Neural progenitor cell (in vitro differentiated cells): ENCODE measurements at places on chromosomes 5 and 9. TPM values are rescaled to one million over a fixed set of nuclear protein-coding genes. Genes with fewer than 3 reads are reported as not detected.

- no peaks in the 10 kb centered on the region for H3K36me3 ChIP-seq
- no peaks in the 10 kb centered on the region for H3K27me3 ChIP-seq
- DNase-seq: no peak
- peaks cover 61% of the 10 kb centered on the region for H3K4me1 ChIP-seq
- no peak overlapping the region for H3K27ac ChIP-seq
These were observed 16.3 kb downstream of the PDGFRB start for GRCh38 chr5:150139334-150139733.

- H3K4me1 ChIP-seq: peaks cover 56% of the 10 kb centered on the region
- H3K27me3 ChIP-seq: no peaks in the 10 kb centered on the region
- no peaks in the 10 kb centered on the region for H3K36me3 ChIP-seq
- DNase-seq: no peak
- peak overlapping the region; percentile 97 for H3K27ac ChIP-seq
These were observed 29.3 kb downstream of the PCDH1 start for GRCh38 chr5:141848744-141849414.

The PHF2 gene
- 15.7 and 17.6 TPM in 2 replicates for total RNA-seq

GRCh38 chr9:127580879-127581475 lies 31.1 kb upstream of the STXBP1 start:
- H3K4me1 ChIP-seq: peaks cover 7% of the 10 kb centered on the region

- H3K27ac ChIP-seq: no peak overlapping the region
- DNase-seq: no peak
- H3K36me3 ChIP-seq: no peaks in the 10 kb centered on the region
- peaks cover 5% of the 10 kb centered on the region for H3K4me1 ChIP-seq
- H3K27me3 ChIP-seq: no peaks in the 10 kb centered on the region
These were observed 173.7 kb downstream of the BRINP1 start for GRCh38 chr9:119195521-119195920.

DNA sequence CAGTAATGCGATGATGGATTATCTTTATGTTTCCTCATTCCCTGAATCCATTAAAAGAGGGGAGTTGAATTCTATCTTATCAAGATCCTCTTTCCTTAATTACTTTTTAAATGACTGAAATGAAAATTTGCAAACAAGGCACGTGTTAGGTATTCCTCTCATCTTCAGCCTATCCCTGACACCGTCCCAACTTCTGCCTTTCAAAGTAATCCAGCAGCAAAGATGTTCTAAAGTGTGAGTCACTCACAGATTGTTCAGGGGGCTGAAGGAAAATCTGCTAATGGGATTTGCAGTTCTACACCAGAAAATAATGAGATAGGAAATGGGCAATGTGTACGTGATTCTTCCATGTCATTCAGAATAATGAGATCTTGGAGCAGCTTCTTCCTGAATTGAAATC lies 403.0 kb downstream of the ARHGEF28 start:
- no peak for DNase-seq
- H3K27me3 ChIP-seq: no peaks in the 10 kb centered on the region
- no peaks in the 10 kb centered on the region for H3K36me3 ChIP-seq
- H3K4me1 ChIP-seq: peaks cover 9% of the 10 kb centered on the region

GRCh38 chr5:17828681-17829080 lies 194.4 kb downstream of the TAF11L14 start:
- H3K4me3 ChIP-seq: no peak overlapping the region
- no peak overlapping the region for H3K27ac ChIP-seq
- no peak for DNase-seq
- peaks cover 3% of the 10 kb centered on the region for H3K4me1 ChIP-seq
- no peaks in the 10 kb centered on the region for H3K36me3 ChIP-seq
